ENCODE measurements at places on chromosomes 7 and 10.

DNA sequence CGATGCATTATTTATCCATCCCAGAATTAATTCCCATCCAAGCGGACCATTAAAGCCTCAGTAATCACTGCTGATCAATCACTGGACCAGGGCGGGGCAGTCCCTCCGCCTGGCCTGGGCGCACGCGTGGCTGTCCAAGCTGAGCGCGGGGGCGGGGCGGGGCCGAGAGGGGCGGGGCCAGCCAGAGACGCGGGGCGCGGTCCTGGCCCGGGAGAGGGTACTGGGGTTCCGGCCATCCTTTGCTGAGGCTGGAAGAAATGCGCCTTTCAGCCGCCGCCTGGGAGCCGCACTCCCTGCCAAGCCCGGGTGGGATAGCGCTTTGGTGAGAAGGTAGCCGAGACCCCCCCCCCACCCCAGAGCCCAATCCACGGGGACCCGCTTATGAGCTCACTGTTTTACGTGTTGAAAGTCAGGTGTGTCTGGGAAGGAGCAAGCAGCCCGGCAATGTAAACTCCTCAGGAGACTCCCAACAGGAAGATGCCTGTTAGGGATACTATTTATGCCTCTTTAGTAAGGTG lies at the start of gene ARHGAP22:
Gene ARHGAP22 (minus strand): TSS at position 83 of the 518 bp plus-strand sequence. CDS start 277 bp downstream, outside the sequence.
- DNase-seq = no peak

GRCh38 chr7:71846160-71846559 lies 566.0 kb downstream of the CALN1 start:
- no peak for DNase-seq

DNA sequence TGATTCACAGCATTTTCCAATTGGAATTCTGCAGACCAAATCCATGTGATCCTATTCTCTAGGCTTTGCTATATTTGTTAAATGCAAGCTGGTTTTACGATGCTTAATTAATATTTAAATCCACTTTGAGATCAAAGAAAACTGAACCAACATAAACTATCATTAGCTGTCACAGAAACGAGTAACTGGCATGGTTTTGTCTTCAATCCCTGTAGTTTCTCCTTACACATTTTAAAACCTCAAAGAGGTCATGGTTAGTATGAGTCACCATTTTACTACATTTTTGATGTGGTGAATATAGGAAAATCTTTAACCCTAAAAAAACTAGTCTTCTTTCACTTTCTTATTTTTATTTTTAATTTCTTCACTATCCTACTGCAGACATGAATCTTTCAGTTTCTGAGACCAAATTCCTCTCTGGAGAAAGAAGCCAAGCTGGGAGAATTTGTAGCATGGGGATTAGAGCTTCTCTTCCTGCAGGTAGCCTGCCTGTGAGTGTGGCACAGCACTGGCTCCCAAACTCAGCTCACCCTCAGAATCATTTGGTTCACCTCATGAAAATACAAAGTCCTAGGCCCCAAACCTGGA lies 8.7 kb upstream of the LIPM start:
- DNase-seq = no peak

DNA sequence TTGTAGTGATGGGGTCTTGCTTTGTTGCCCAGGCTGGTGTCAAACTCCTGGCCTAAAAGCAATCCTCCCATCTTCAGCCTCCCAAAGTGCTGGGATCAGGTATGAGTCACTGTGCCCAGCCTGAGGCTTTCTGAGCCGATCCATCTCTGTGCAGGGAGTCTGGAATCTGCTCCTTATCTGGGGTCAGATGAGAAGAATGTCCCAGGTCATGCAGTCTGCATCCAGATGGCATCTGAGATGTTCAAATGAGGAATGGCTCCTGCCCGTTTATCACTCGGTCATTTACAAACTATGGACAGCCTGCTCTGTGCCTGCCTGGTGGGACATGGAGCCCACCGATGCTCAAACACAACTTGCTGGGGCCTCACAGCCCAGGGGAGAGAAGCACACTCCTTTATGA lies 11.1 kb upstream of the SLC18A3 start:
- DNase-seq = no peak
